ENCODE measurements at places on chromosomes 12 and 14.

DNA sequence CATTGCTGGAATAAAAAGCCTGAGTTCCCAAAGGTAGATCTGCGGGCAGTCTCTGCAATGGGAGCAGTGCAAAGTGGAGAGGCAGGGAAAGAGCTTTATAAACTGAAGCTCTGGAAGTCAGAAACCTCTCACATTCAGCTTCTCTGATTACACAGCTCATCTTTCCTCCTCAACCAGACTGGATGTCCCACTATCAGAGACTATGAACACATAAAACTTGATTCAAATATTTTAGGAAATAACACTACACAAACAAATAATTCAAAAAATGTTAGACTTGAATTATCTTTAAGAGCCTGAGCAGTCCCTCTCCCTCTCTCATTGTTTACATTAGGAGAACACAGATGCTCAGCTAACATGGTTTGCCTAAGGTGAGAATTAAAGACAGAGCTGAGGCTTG lies 72.9 kb downstream of the DENND5B start:
- DNase-seq: no peak

DNA sequence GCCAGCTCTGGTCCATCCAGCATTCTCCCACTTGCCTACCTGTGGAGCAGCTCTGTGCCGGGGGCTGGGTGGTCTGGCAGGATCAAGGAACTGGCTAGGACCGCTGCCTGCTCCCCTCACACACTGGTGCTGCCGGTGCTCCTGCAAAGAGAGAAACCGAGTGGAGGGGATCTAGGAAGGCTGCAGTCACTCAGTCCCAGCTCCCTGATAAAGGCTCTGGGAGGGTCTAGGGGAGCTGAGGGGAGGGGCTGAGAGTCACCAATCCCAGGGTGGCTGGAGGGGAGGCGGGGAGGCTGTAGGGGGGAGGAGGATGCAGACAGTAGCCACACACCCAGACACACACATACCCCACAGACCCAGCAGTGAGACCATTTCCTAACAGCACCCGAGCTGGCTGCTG lies at the start of gene TAC3:
TAC3 (minus strand) TSS at position 182 of the 400 bp plus-strand sequence. CDS start 732 bp downstream, outside the sequence.
- no peak for DNase-seq

DNA sequence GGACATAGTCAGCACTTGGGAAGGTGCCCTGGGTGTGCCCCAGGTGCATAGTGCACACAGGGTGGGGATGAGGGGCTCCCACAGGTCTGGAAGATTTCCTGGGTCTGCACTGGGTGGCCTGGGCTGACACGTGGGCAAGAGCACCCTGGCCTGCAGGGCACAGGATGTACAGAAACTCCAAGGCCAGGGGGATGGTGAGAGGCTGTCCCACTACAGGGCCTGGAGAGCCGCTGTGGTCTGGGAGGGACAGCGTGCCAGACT lies 35.8 kb upstream of the PPP1R13B start:
- DNase-seq: no peak

DNA sequence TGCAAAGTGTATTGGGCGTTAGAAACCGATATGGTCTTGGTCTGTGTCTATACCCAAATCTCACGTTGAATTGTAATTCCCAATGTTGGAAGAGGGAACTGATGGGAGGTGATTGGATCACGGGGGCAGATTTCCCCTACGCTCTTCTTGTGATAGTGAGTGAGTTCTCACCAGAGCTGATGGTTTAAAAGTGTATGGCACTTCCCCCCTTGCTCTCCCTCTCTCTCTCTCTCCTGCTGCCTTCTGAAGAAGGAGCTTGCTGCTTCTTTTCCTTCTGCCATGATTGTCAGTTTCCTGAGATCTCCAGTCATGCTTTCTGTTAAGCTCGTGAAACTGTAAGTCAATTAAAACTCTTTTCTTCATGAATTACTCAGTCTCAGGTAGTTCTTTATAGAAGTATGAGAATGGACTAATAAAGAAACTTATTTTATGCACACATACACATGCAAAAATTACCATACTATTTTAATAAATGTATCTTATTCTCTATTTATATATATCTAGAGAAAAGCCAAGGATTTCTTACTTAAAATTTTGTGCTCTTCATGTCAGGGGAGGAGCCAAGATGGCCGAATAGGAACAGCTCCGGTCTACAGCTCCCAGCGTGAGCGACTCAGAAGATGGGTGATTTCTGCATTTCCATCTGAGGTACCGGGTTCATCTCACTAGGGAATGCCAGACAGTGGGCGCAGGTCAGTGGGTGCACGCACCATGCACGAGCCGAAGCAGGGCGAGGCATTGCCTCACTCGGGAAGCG lies 1891.0 kb upstream of the FLRT2 start:
- DNase-seq: no peak

GRCh38 chr14:77580477-77580876 lies 36.0 kb downstream of the SPTLC2 start:
- DNase-seq: no peak

DNA sequence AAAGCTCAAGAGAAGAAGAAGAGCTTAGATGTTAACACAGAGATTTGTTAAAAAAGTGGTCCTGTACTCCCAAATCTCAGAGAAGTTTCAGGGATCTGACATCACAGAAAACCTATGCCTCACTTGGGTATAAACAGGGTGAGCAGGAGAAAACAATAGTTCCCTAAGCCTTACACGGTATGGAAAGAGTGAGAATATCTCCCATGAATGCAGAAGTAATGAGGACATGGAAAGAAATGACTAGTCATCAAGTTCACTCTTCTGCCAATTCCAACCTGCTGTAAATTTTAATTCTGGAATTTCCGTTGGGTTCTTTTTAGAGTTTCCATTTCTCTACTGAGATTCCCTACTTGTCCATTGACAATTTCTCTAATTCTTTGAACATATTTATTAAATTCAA lies 6.2 kb upstream of the PTGER2 start:
- no peak for DNase-seq

DNA sequence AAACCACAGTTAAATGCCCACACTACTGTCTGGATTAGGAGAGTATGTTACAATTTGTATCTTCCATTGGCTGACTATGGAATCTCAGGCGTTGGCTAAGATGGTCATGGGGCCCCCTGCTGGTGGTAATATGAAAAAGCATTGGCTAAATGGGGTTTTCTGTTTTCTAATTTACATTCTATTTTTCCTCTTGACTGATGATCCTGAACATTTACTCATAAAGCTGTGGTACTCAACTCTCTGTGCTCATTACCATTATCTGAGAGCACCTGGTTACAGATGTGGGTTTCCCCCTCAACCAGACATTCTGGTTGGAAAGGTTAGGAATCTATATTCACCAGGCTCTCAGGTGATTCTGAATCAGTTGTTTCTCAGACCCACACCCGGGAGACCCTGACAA lies 64.8 kb downstream of the WSCD2 start:
- DNase-seq: peak; percentile 4

DNA sequence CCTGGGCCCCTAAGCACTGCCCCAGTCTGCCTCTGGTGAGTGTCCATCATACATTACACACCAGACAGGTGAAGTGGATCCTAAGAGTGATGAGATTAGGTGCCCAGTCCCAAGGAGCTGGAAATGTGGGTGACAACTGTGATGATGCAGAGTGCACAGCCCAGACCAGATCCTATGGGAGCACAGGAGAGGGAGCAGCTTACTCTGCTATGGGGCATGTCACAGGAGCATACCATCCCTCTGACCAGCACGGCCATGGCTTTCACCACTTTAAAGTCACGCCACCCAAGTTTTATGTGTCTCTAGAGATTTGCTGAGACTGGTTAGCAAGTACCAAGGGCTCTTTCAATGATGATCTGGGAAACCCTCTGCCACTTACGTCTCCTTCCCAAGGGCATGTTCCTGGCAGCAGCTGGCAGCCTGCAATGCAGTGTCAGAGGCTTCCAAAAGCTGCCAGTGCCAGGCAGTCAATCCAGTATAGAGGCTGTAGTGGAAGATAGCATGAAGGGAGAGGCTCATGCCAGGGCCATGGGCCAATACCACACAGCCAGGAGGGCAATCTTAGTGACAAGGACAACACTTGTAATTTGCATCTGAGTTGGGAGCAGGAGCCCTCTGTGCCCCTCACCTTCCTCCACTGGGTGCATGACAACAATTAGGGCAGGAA lies 40.2 kb downstream of the STAB2 start:
- DNase-seq: no peak

DNA sequence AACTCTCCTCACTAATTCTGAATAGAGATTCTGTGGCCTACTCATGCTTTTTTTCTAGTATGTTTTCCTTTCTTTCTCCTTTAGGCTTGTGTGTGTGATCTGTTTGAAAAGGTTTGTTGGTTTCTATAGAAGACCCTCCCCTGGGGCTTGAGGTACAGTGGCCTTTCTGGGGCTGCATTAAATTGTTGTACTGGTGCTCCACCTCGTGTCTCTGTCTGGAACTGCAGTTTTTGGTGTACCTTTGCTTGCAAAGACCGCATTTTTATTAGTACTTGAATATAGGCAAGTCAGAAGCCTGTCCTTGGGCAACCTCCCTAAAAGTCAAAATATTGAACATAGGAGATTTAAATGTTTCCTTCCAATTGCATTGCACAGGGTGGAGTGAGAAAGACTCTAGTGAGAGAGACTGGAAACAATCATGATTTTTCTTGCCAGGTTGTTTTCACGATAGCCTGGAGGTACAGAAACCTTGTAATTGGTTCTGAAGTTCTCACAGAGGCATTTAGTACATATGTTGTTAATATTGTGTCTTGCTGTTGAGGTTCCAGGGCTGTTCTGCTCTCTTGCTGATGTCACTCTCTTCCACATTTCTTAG lies 39.0 kb downstream of the SLCO1B1 start:
- peak; percentile 24 for DNase-seq

DNA sequence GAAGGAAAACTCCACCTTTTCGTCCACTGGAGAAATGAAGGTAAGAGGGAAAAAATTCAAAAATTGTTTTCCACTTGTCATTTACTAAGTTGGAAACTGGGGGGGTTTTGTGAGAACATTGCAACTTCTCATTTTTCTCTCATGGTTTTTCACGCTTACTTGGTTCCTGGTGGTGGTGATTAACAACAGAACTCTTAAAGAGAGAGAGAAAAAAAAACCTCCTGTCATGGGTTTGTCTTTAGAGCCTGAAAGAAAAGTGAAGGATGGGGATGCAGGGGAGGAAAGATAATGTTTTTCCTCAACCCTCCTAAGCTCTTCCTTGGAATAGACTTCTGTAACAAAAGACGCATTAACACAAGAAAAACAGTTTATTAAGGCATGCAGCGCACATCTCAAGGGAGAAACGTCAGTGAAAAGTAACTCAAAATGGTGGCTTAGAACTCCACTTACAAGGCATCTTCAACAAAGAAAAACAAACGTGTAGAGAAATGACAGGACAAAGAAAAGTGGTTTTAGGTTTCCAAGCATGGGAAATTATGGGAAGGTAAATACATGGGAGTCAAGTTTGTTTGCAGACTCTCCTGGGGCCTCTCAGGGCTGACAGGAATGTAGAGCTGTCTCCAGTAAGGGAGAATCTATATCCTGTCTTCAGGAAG lies 81.9 kb upstream of the ATF7IP start:
- DNase-seq: no peak

- DNase-seq: no peak
These were observed 116.0 kb downstream of the PRICKLE1 start for GRCh38 chr12:42473561-42473960.

DNA sequence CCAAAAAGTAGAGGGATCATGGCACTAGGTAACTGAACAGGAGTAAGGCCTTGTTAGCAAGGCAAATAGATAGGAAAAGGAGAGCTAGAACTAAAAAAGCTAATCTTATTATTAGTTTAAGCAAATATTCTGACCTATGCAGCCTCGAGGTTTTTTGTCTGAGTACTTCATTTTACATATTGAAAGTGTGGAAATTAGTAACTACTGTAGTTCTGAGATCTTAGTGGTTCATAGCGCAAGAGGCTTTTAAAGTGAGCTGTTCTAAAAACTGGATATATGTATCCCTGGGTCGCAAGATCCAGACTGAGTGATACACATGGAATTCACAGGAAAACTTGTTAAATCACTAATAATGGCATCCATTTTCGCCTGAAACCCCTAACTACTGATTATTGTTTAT lies 411.0 kb upstream of the SOX5 start:
- DNase-seq: no peak

DNA sequence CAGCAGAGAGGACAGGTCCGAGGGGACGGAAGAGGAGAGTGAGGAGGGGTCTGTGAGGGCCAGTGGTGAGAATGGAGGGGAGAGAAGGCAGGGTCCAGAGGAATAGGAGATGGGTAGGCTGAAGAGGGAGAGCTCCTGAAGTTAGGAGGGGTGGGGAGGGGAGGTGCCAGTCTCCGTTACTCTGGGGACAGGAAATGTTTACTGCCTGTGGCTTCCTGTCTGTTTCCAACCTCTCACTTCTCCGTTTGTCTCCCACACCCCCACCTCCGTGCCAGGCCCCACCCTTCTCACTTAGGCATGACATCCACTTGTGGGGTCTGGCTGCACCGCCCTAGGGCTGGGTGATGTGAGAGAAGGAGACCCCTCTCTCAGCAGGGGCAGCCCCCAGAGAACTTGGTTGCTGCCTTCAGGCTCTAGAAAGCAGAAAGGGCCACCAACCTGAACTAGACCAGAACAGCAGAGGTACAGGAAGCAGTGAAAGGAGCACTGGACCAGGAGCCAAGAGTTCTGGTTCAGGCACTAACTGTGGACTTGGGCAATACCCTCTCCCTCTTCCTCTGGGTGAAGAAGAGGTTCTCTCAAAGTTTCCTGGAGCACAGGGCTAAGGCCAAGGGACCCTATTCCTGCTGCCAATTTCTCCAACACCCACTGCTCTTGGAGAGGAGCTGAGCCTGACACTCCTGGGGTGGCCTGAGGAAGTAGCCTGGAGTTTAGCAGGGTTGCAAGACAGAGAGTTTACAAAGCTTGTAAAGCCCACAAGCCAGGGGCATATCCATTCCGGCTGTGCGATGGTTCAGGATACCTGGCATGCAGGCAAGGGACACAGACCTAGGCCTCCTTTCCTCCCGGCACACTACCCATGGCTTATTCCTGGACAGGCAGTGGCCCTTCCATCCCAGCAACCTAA lies 5.5 kb downstream of the ITGA5 start:
- peak; percentile 69 for DNase-seq

All from activated naive CD4-positive, alpha-beta T cell treated with Interleukin-2 at 50 U/mL for 16 hours (primary cell).